ENCODE measurements at places on chromosomes 12 and 14.

- DNase-seq = no peak
Measured at GRCh38 chr14:26163761-26164160, 434.1 kb downstream of the NOVA1 start.

- no peak for DNase-seq
Measured at GRCh38 chr12:2226641-2227040, 173.9 kb downstream of the CACNA1C start.

DNA sequence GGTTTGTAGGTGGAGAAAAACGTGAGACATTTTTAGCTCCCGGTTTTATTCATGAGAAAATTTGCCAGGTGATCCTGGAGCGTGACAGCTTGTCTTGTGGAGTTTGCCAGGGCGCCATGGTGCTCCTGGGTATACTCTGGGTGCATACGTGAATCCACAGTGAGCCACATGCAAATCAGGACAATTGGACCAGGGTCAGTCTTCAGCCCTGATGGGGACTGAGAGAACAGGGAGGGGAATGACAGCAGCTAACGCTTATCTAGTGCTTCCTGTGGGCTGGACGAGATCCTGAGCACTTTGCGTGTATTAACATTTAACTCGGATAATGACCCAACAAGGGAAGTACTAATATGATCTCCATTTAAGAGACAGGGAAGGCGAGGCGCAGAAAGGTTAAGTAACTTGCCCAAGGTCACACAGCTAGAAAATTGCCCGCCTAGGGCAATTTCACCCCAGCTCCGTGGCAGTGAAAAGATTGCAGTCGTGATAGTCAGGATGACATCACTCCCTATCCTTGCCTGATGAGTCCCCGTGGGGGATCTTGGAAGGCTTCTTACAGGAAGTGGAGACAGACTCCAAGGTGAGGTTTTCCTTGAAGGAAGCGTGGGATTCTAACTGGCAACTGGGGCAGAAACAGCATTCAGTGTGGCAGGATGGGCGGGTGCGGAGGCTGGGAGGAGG, 118.4 kb upstream of the NCOR2 start:
- no peak for DNase-seq

DNA sequence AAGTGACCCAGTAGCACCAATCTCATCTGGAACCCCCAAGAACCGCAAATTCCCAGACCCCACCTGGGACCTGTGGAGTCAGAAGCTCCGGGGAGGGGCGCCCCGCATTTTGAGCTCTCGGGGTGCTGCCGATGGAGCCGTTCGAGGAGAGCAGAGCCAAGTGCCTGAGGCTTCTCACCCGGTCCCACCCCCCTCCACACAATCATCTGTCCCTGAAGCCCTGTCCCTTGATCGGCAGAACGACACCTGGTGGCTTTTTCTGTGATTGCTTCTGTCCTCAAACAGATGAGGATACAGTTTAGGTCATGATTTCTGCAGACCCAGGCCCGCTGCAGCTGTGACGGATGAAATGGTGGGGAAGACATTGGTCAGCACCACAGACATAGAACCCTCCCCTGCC, 74.7 kb downstream of the NOC4L start:
- no peak for DNase-seq
